ENCODE measurements at places on chromosomes 3 and 15.
A peak's percentile ranks its signal among the peaks of the same experiment; 100 is the strongest.

- DNase-seq, result peak; percentile 67
Measured at GRCh38 chr15:37046876-37047614, 53.3 kb downstream of the MEIS2 start.

- DNase-seq, result peak; percentile 55
Measured at GRCh38 chr15:60634815-60635214, 155.9 kb upstream of the ICE2 start.

- DNase-seq, result no peak
Measured at GRCh38 chr3:49358884-49359225, 702 bp upstream of the GPX1 start.

DNA sequence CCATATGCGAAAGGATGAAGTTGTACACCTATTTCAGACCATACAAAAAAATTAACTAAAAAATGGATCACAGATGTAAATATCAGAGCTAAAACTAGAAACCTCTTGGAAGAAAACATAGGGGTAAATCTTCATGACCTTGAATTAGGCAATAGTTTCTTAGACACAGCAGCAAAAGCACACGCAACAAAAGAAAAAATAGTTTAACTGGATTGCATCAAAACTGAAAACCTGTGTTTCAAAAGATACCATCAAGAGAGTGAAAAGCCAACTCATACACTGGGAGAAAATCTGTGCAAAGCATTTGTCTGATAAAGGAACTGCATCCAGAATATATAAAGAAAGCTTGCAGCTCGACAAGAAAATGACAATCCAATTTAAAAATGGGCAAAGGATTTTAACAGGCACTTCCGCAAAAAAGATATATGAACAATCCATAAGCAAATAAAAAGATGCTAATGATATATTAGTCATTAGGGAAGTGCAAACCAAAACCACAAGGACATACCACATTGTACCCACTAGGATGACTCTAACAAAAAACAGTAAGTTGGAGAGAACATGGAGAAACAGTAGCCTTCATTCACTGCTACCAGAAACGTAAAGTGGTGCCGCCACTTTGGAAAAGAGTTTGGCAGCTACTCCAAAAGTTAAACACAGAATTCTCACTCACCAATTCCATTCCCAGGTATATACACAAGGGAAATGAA is 263.1 kb downstream of the ADAMTS17 start:
- DNase-seq, result no peak

DNA sequence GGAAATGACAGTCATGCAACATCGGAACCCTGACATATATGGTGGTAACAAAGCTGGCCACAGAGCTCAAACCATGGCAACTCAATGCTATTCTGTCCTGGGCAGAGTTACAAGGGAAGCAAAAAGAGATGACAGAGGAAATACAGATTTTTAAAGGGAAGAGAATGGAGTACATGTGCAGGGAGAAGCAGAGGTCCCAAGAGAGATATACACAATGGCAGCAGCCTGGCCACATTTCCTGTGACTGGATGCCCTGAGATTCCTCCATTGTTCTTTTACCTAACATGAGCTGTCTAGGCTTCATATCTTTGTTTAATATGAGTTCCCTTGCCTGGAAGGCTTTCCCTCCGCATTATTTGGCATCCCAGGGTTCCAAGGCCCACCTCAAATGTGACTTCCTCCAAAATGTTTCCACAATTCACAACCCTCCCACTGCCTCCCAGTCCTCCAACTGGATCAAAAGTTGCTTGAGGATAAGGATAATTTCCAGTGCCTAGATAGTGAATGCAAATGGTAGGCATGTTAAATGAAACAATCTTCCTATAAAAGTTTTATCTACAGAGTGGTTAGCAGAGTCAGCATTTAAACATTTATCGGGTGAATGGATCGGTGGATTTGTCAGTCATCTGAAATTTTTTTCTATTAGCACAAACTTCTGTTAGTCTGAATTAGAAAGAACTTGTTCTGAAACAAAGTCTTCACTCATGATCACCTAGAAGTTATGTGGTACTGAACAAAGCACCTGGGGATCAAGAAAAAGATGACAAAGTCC is 86.2 kb downstream of the DHX30 start:
- no peak for DNase-seq

- DNase-seq, result no peak
Measured at GRCh38 chr3:126442094-126442855, 33.4 kb downstream of the ZXDC start.

DNA sequence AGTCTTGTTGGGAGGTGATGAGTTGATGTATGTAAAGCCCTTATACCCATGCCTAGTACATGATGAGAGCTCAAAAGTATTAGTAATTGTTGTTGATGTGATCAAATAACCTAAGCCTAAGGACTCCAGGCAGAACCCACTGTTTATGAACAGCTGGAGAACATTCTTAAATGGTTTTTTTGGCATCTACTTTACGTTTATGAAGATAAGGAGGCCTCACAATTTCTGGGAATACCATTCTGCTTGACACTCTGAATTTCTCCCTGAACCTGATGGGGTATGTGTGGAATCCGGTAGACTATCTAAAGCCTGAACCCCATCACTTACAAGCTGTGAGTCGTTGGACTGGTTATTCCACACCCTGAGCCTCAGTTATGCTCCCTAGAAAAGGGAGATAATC is 244.6 kb upstream of the WNT5A start:
- no peak for DNase-seq

DNA sequence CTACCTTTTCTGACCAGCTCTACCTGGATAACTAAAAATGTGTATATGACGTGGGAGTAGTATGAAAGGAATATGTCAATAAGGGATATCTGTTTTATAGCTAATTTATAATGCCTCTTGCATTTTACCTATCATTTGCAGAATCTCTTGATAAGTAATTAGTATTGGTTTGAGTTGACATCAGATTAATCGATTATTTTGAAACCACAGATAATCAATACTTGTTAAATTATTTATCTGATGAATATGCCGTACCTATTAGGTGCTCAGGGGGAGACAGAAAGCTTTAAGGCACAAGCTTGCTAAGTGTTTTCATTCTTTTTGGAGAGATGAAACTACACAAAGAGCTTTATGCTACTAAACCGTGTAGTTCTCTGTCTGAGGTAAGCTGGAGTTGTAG is 24.3 kb downstream of the NR1D2 start:
- no peak for DNase-seq

- no peak for DNase-seq
Measured at GRCh38 chr3:67529915-67530314, 124.5 kb downstream of the SUCLG2 start.

DNA sequence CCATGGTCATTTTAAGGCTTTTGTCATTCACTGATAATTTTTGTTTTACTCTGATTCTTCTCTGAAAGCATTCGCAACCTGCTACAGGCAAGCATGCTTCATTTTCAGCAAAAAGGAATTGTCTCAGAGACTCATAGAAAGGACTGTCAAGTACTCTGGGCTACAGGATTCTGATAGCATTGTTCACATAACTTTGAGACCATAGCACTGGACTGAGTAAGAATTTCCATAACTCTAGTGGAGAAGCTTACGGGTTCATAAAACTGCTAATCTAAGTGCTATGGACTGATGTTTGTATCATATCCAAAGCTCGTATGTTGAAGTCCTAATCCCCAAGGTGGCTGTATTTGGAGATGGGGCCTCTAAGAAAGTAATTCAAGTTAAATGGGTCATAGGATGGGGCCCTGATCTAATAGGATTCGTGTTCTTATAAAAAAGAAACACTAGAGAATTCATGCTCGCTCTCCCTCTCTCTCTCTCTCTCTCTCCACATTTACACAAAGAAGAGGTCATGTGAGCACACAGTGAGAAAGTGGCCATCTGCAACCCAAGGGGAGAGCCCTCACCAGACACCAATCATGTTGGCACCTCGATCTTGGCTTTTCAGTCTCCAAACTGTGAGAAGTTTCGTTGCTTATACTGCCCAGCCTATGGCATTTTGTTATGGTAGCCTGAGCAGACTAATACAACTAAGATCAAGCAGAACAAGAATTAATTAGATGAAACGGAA is 60.4 kb downstream of the CRYGS start:
- DNase-seq, result no peak

- no peak for DNase-seq
Measured at GRCh38 chr3:127118366-127118765, 74.6 kb upstream of the PRR23E start.
